ENCODE measurements at places on chromosomes 2 and 18.

DNA sequence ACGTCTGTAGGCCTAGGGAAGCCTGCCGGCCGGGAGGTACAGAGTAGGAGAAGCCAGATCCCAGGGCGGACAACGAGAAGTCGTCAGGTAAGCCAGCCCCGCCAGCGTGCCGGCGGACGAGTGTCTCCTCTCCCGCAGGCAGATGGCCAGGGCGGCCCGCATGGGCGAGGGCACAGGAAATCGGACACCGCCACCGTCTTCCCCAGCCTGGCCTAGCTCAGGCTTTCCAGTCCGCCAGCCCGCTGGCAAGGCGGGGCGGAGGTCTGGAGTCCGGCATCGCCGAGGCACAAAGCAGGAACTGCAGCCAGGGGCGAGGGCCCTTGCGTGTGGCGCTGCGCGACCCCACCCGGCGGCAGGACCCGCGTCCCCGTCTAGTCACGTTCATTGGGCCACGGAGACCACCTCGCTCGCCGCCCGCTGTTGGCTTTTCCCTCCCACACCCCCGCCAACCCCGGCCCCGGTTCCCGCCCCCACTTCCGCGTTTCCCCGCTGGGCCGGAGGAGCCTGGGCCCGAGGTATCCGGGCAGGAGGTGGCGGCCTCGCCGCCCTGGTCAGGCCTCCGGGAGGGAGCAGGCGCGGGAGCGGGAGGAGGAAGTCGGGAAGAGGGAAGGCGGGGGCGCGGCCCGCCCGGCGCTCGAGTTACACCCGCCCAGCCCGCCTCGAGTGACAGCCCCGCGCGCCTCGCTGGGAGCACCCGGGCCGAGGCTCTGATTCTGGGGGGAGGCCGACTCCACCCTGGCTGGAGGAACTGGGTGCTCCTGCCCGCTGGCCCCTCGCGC, at the start of gene GPD2:
TSS of gene GPD2 (plus strand) at position 662 of the 779 bp plus-strand sequence. CDS start 39,727 bp downstream, outside the sequence.
- peak; percentile 59 for DNase-seq

DNA sequence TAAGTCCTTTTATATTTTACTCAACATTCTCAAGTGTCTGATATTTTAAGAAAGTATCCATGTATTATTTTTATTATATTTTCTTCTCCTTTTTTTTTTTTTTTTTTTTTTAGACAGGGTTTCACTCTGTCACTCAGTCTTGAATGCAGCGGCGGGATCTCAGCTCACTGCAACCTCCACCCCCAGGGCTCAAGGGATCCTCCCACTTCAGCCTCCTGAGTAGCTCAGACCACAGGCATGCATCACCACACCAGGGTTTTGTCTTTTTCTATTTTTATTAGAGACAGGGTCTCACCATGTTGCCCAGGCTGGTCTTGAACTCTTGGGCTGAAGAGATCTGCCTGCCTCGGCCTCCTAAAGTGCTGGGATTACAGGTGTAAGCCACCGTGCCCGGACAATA, 212.1 kb downstream of the TCF4 start:
- no peak for DNase-seq

DNA sequence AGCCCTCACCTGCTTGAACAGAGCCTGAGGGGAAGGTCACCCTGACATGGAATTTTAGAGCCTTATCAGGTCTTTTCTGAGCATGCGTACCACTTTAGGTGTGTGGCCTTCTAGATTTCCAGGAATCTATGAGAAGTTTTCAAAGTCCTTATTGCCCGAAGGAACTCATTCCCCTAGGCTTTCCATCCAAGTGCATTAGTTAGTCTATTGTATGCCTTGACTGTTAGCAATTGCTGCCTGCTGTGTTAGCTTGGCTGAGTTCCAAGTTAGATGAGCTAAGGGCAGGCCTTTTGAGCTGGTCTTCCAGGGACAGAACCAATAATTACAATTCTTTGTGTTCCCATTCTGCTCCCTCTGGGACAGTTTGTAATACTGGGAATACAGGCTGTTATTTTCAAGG, 30.8 kb upstream of the PUM2 start:
- no peak for DNase-seq

DNA sequence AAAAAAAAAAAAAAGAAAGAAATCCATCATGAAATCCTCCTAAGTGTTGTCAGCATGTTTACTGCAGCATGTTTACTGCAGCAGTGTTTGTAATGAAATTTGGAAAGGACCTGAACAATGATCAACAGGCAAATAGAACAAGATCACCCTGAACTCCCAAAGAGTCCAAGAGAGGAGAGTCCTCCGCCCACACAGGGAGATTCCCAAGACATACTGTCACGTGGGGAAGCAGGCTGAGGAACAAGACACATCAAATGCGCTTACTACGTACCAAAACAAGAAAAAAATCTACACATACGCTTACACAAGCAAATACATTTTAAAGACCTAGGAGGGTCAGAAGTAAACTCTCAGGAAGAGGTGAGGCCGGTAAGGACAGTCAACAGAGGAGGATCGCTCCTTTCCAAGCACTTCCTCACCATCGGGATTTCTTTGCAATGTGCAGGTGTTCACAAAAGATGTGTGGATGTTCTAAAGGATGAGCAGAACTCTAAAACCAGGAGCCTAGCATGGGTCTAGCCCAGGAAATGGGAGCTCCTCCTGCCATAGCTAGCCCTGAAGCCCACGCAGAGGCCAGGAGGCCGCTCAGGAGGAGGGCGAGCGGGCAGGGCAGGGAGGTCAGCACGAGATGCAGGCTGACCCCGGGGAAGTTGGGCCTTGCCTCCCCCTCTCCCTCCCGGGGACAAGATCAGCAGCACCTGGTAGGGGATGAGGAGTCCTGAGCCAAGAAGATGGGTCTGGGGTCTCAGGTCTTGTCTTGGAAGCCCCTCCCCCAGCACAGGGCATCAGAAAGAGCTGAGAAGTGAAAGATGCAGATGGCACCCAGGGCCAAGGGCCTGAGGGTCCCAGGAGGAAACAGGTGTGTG, 66.4 kb downstream of the ZNF516 start:
- no peak for DNase-seq

- DNase-seq = no peak
Measured at GRCh38 chr2:120303177-120303576, 42.8 kb upstream of the INHBB start.

DNA sequence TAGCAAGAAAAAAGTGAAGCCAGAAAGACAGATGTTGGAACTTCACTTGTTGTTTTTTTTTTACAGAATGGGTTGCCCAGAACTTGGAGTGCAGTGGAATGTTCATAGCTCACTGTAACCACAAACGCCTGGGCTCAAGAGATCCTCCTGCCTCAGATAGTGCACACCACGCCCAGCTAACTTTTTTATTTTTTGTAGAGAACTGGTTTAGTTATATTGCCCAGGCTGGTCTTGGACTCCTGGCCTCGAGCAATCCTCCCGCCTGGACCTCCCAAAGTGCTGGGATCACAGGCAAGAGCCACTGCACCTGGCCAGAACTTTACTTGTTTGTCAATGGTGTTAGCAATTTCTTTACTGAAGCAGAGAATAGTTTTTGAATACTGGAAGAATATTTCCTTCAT, 11.9 kb upstream of the ASPRV1 start:
- DNase-seq = no peak

DNA sequence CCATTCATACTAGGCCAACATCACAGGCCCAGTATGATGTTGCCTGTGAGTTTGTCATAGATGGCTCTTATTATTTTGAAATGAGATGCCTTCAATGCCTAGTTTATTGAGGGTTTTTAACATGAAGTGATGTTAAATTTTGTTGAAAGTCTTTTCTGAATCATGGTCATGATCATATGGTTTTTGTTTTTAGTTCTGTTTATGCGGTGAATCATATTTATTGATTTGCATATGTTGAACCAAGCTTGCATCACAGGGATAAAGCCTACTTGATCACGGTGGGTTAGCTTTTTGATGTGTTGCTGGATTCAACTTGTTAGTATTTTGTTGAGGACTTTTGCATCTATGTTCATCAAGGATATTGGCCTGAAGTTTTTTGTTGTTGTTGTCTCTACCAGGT, 195.8 kb upstream of the FN1 start:
- no peak for DNase-seq

GRCh38 chr18:28723506-28723905, 546.6 kb upstream of the CDH2 start:
- no peak for DNase-seq

GRCh38 chr2:124814968-124815745, 790.1 kb downstream of the CNTNAP5 start:
- no peak for DNase-seq

DNA sequence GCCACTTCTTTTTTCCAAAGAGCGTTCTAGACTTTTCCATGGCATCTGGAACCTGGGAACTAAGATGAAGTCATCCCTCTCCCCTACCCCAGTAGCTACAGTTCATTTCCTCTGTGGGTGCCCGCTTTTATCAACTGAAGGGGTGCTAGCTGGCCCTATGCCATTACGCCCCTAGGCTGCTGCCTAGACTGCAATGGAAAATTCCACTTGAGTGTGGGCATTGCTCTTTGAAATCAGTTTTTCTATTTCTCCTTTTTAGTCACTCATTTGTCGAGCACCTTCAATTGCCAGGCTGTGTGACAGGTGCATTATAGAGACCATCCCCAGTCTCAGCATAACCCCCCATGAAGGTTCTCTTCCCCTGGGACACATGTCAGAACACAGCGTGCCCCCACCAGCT, 7.3 kb downstream of the TEX51 start:
- DNase-seq = no peak

DNA sequence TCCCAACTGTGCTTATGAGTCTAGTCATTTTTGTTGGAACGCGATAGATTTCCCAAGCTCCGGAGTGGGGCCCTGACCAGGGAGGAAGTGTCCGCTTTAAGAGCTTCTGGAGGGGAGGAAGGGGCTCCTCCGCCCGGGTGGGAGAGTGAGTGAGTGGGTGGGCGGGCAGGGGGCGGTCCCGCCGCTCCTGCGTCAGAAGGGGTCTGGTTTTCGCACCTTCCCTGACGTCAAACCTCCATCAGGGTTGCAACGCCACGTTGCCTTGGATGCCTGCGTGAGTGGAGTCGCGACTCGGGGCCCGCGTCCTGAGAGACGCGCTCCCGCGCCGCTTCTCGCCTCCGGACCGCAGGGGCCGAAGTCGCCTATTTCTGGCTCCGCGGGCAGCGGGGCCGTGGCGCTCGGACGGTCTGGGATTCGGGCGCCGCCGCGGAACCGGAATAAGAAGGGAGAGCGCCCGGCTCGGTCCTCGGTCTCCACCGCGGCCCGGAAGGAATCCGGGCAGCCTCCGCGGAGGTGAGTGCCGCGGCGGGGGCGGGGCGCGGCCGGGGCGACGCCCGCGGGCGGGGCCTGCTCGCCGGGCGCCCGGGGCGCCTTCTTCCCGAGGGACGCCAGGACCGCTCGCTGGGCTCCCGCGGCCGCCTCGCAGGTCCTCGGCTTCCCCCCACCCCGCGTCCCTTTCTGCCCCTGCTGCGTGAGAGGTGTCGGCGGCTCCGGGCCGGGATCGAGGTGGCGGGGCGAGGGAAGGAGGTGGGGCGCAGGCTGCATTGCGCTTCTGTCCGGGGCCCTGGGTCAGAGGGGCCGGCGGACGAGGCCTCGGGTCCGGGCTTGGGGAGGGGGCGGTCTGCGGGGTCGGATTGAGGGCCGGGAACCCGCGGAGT, at the start of gene ZDBF2:
TSS of gene ZDBF2 (plus strand) at position 230 of the 878 bp plus-strand sequence. CDS start 7,187 bp downstream, outside the sequence.
- DNase-seq = peak; percentile 65

Measured in naive thymus-derived CD8-positive, alpha-beta T cell (primary cell).